Skin of body (tissue), 3 donors: ENCODE measurements at places on chromosomes 4 and X. TPM values are rescaled to one million over a fixed set of nuclear protein-coding genes. Genes with fewer than 3 reads are reported as not detected.

DNA sequence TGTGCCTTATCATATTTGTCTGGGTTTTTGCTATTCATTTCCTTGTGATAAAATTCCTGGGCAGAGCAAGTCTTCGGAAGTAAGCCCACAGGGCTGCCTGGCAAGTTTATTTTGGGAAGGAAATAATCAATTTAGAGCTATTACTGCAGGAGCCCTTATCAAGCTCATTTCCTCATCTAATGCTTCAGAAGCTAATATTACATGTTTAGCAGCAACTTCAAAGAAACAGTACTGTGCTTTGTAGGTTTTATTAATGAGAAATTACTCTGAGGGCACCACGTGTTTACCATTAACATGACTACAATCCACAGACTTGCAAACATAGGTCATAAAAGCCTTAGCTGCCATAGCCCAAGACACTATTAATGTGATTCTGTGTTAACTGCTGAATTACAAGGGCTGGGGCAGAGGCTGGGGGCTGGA lies 540.0 kb downstream of the SPRY1 start:
- peak; percentile 10 for DNase-seq

DNA sequence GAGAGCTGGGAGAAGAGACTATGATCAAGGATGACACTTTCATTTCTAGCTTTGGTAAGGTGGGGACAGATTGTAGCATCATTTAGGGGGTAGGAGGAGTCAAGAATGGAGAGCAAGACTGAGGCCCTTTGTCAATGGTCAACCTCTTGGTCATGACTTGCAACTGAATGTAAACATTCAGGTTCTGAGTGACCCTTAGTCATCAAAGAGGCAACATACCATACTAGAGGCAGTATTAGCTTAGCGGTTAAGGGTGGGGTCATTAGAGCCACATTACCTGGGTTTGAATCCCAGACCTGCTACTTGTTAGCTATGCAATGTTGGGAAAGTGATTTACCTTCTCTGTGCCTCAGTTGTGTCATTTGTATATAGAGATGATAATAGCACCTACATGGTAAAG lies 76.5 kb downstream of the MED28 start:
- no peak for DNase-seq

GRCh38 chrX:108396188-108396891 lies 41.9 kb downstream of the COL4A6 start:
- no peak for DNase-seq

DNA sequence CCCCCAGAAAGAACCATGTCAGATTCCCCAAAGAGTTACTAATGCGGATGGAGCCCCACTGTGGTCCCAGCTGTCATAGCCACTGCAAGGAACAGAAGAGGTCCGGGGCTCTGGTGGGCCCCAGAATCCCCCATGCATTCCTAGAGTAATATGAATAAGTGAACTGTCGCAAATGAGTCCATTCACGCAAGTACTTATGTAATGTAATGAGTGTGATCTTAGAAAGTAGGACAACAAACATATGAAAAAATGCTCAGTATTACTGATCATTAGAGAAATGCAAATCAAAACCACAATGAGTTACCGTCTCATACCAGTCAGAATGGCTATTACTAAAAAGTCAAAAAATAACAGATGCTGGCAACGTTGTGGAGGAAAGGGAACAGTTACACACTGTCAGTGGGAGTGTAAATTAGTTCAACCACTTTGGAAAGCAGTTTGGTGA lies 141.5 kb upstream of the RBPJ start:
- DNase-seq = no peak

DNA sequence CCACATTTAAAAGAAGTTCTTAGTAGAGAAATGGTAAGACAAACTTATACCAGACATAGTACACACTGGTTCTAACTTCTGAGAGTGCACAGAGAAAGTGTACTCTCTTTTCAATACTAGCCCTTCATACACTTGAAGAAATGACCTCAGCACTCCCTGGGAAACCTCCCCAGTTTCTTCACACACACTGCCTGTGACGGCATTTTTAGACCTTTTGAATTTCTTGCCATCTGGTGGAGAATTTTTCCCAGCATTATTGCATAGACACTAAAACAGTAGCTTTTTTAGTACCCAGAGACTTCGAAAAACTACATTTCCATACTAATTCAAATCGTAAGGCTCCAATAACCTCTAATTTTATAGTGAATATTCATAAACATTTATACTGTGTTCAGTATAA lies 341.6 kb upstream of the MAOA start:
- DNase-seq = no peak

Gene TMEM271
- total RNA-seq = 0.30 TPM

DNA sequence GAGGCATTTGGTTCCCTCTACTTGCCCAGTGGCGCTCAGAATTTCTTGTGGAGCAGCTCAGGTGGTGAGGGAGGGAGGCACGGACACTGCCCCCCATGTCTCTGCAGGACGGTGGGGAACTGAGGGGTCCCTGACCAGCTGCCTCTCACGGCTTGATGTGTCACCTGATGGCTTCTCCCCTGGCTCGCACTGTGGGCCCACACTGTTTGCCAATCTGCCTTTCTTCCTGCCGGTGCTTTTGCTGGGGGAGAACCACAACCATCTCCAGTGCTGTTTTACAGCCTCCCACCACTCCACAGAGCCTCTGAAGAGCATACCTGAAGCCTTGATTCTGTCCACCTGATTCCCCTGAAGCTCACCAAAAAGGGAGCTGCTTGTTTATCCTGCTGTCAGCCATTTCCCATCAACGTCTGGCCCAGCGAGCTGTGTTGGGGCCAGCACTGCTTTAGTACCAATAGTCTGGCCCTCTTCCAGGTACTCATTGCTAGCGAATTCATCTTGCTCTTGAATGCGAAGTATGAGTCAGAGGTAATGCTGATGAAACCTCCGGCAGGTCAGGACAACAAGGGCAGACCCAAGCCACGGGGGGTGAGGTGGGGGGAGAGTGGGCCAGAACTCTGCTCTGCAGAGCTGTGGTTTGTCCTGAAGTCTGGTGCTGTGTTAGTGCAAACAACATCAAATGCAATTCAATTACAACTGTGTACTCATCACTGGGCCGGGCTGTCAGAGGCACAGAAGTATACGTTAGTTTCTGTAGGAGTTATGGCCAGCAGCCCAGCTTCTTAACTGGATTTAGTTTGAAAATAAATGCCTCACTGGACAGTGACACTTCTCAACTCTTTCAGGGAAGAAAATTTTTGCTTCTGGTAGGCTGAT lies 208.3 kb upstream of the JADE1 start:
- no peak for DNase-seq

DNA sequence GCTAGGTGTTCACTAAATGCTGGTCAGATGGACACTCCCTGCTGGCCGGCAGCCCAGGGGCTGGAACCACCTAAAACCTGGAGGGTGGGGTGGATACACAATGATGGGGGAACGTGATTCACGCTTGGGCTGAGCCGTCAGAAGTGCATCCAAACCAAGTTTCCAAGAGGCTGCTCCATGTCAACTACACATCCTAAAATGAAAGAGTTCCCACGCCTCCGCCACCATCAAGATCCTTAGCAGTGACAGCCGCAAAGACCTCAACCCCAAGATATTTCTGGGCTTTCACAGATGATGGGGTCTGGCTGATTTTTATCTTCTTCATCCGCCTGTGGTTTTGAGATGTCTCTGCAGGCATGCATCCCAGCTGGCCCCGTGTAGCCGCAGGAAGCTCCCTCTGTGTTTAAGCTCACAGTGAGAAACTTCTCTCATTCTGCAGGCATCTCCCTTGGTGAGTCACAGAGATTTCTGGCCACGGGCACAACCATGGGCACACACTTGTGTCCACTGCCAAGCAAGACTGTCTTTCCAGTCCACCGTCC lies 84.4 kb downstream of the HTRA3 start:
- DNase-seq = no peak

Gene NEIL3
- total RNA-seq = 5.0 TPM

Gene CFAP99
- not detected for total RNA-seq

Gene F8A2
- total RNA-seq = not detected

DNA sequence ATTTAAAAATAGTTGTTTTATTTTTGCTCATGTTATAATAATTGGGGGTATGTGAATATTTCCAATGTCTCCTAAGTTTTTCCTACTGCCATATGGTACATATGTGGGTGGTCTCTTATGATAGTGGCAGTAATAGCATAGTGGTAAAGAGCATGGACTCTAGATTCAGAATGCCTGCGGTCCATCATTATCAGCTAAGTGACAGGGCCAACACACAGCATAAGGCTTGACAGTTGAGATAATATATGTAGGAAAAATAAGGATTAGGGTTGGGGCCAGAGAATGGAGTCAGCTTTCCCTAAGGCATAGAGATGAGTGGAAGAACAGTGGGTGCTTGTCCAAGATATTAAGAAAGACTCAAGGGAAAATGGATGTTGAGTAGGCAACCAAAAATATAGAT lies 2707.5 kb downstream of the PCDH7 start:
- DNase-seq = no peak

Gene MAP7D2
- total RNA-seq = 0.69 TPM

Gene LIMCH1
- total RNA-seq = 40.5 TPM

GRCh38 chr4:138499627-138500026 lies 257.5 kb upstream of the SLC7A11 start:
- no peak for DNase-seq

Gene RHOXF1
- not detected for total RNA-seq

- DNase-seq = no peak
Observed at GRCh38 chr4:22410645-22411247, 105.1 kb downstream of the ADGRA3 start.

DNA sequence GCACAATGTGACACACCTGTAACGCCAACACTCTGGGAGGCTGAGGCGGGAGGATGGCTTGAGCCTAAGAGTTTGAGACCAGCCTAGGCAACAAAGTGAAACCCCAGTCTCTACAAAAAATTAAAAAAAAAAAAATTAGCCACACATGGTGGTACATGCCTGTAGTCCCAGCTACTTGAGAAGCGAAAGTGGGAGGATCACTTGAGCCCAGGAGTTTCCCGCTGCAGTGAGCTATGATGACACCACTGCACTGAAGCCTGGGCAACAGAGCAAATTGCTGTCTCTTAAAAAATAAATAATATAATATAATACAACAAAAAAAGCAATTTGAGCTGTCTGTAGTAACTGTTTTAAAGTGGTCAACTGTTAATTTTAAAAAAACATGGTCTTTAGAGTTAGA lies 13.2 kb downstream of the SPOCK3 start:
- DNase-seq = no peak

DNA sequence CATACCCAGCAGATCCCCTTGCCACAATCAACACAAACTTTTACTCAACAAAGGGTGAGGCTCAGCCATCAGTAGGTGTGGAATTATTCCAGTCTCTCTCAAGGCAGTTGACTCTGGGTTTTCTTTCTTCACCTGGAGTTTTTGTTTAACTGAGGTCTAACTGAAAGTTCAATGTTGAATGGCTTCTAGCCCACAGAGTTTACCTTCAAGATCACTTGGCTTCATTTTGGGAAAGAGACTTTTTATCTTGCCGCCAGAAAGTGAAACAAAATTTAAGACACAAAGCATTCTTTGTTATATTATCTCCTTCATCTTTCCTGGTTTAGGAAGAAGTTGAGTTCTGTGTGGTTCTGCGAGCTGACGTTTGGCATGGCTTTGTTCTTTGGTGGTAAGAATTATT lies 83.8 kb upstream of the RASGEF1B start:
- DNase-seq = no peak

DNA sequence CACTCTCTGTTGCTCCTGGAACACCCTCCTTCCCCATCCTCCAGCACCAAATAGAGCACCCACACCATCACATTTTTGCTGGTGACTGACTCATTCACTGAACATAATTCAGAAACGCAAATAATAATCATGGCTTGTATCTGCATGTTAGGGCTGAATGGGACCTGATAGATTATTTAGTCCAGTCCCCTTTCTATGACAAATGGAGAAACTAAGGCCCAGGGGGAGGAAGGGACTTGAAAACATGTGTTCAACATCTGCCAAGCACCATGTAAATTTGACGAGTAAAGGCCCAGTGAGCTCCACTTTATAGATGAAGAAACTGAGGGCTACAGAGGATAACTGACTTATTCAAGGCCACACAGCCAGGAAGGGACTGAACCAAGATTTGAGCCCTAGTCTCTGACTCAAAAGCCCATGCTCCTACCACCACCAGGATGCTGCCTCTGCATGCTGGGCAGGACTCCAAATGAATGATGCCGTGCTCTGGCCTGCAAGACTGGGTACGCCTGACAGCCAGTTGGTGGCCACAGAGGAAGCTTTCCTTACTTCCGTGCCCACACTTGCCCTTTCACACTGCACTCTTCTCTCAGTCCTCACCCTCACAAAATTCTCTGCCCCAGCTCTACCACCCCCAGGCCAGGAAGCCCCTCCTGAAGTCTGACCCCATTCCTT lies 133.3 kb upstream of the PJA1 start:
- DNase-seq = no peak

GRCh38 chr4:90246816-90247215 lies 119.6 kb downstream of the CCSER1 start:
- DNase-seq = no peak

DNA sequence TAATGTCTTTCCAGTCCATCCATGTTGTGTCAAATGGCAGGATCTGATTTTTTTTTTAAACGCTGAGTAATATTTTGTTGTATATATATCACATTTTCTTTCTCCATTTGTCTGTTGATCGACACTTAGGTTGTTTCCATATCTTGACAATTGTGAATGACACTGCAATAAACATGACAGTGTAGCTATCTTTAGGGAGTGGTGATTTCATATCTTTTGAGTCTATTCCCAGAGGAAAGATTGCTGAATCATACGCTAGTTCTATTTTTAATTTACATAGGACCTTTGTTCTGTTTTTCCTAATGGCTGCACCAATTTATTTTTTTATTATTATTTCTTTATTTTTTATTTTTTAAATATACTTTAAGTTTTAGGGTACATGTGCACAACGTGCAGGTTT lies 470.7 kb downstream of the CCSER1 start:
- DNase-seq = no peak

- no peak for DNase-seq
Observed at GRCh38 chr4:105878668-105879067, 16.6 kb upstream of the NPNT start.

- no peak for DNase-seq
Observed at GRCh38 chr4:111954550-111954949, 190.7 kb upstream of the FAM241A start.

DNA sequence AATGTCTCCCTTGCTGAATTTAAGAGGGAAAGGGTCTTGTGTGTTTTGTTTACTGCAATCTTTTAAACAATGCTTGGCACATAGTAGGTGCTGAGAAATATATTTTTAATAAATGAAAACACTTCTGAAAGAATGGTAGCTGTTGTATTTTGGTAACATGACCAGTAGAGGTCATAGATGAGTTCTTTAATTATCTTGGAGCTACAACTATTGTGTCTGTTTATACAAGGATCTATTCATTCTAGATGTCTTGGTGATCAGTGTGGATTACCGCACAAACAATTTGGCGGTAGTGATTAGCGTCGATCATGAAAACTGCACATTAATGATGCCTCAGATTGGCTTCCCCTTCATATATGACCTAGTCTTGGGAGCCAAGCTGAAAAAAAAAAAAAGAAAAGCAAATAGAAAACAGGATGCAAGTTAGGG lies 21.4 kb upstream of the SCRG1 start:
- no peak for DNase-seq

Gene MAGT1
- 82.8 TPM for total RNA-seq

Gene SPP1
- 253 TPM for total RNA-seq

Gene ARMCX1
- 60.7 TPM for total RNA-seq
